NCI-H1092 (cell line): ENCODE measurements at places on chromosomes 11 and 22.

GRCh38 chr11:68950270-68950669 lies 30.5 kb downstream of the MRGPRD start:
- DNase-seq = no peak

- peak; percentile 22 for DNase-seq
Observed at GRCh38 chr11:126186708-126187529, 24.5 kb downstream of the RPUSD4 start.

- no peak for DNase-seq
Observed at GRCh38 chr11:112650527-112650926, 310.7 kb upstream of the NCAM1 start.

GRCh38 chr22:37384691-37385090 lies 42.6 kb downstream of the ELFN2 start:
- no peak for DNase-seq

DNA sequence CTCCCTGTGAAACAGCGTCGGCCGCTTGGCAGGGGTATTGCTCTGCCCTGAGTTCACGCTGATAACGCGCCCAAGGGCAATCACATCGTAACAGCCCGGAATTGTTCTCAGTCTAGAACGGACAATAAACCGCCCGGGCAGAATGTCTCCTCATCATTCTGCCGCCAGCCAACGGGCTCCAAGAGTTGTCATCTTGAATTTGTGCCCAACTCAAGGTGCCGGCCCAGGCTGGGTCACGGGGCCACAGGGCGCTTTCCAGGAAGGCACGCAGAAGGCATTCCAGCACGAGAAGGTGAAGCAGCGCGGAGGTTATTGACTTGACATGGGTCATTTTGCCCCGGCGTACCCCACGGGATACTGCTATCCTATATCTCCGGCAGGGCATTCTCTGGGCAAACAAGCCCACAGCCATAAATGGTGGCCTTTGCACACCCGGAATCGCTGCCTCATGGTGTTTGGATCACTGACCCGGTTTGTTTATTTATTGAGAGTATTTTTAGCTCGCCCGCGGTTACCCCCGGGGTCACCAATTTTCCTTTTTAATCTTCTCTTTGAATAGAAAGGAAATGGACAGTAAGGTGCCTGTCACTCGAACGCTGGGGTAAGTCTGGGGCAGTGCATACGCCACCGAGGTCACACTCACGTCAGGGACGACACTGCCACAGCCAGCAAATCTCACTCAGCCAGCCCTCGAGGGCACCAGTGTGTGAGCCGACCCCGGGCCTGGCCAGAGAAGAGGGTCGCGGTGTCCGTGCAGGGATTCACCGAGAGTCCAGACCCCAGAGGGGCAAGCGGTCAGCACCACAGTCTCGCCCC lies 72.4 kb upstream of the FGF3 start:
- no peak for DNase-seq
